Glutamatergic neuron (in vitro differentiated cells): ENCODE measurements at places on chromosomes 11 and 22. TPM values are rescaled to one million over a fixed set of nuclear protein-coding genes. Genes with fewer than 3 reads are reported as not detected.

PACS1 gene
- total RNA-seq = 30.6 TPM

TRIM49 gene
- total RNA-seq = 1.1 TPM

C11orf91 gene
- not detected for total RNA-seq

NLRP14 gene
- total RNA-seq = not detected

MMP11 gene
- 28.8 TPM for total RNA-seq

PRG3 gene
- not detected for total RNA-seq

OR52I1 gene
- total RNA-seq = 0.27 TPM

FREY1 gene
- 0.78 TPM for total RNA-seq

MTMR3 gene
- total RNA-seq = 51.7 TPM

KCNJ4 gene
- total RNA-seq = 0.86 TPM

GRCh38 chr22:43448048-43448447, 36.2 kb downstream of the MPPED1 start:
- DNase-seq = no peak

- DNase-seq = peak; percentile 11
These were observed 2.2 kb downstream of the MIOX start for GRCh38 chr22:50488886-50489285.

DNA sequence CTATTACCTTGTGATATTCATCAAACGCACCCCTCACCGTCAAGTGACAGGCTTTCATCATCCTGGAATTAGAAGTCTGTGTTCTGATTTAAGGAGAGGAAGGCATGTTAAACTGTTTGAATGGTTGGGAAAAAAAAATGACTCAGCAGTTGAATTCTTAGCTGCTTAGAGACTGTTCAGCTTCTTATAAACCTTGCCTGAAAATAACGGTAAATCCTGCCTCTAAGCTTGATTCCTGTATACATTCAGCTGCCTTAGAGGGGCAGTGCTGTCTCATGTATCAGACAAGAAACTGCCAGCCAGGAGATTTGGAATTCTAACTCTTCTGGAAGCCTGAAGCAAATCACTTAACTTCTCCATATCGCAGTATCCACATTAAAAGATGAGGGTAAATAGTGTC, 437.4 kb downstream of the JRKL start:
- no peak for DNase-seq

GRCh38 chr22:19463491-19464469, 15.2 kb downstream of the UFD1 start:
- DNase-seq = peak; percentile 86

DNA sequence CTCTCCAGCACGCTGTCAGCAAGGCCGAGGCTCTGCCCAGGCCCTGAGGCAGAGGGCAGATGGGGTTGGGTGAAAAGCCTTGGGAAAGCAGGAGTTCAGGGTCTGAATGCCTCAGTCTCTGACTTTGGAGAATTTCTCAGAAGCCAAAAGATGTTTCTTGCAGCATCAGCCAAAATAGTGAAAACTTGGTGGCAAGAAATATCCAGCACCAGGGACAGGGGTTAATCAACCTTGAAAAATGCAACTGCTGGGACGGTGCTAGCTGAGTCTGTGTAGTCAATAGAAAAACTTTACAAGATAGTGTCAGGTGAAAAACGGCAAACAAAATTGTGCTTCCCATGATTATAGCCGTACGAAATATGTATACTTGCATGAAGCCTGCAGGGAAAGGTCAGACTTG, 1.4 kb upstream of the ABCC8 start:
- DNase-seq = peak; percentile 31

DNA sequence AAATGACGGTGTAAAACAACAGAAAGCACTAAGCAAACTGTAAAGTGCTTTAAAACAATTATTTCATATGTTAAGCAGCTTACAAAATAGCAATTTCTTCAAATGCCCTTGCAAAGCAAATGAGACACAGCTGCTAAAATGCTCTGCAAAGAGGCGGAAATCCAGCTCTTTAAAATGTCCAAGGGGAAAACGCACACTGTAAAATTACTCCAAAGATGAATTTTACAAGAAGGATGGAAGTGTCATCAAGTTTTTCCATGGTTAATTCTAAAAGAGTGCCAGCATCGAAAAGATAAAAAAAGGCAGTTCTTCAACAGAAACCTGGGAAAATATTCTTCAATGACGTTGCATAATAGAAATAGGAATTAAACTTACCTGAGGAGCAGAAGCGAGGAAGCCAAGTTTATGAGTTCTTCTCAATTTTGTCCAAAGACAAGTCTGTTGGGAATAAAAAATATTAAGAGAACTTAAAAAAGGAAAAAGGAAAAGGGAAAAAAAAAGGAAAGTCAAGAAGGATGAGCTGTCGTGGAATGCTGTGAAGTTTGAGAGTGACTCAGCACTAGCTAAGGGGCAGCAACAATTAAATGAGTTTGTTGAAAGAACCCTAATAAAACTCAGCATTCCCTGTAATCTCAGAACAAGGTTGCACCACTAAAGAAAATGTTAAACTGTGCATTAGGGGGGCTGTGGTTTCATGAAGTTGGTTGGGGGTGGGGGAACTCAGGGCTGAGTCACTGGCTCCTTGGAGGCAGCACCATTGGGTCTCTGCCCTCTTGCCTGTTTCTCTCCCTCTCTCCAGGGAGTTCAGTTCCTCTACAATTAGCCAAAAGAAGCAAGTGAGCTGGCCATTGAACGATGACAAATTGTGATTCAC, 64.2 kb upstream of the BLID start:
- DNase-seq = no peak

GRCh38 chr11:63905179-63905578, 11.8 kb downstream of the RCOR2 start:
- DNase-seq = no peak

DNA sequence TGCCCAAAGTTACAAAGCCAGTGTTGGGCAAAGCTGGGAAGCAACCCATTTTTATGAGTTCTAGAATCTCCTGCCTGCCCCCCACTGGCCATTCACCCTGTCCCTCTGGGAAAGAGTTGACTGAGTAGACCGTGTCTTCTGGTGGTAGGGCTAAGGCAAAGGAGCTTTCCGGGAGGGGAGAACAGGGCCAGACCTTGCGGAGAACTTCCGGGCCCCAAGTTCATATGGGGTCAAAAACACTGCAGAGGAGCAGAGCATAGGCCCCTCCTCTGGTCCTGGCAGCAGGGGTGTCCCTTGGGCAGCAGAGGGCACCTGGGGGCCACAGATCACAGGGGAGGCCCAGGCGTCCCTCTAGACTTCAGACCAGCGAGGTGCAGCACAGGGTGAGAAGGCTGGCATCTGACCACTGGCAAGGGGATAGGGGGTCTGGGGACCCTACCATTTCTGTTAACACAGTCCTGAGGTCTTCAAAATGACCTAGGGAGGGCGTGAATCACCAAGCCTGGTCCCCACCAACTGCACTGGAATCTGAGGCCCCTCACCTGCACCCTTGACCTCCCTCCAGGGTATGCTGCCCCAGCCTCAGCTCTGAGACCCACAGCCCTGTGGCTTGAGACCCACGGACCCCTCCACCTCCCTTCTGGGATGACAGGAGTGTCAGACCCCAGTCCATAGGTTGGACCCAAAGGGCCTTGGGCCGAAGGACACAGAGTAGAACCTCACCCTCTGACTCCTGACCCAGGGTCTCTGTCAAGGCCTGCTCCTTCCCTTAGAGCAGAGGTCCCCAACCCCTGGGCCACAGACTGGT, 1.3 kb upstream of the ARAP1 start:
- DNase-seq = no peak

DNA sequence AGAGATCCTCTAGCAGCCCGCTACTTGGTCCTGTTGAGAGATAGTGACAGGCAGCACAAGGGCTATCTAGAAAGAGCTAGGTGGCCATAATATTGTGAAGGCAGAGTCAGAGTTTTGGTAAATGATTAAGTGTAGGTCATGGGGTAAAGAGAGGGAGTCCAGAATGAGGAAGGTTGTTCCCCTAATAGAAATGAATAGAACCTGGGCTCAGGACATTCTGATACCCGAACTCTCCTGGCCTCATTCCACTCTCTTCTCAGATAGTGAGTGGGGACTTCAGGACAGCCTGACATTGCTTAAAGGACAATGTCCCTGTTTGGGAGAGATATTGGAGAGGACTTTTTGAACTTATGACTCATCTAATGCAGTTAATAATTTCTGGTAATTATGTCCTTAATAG, 20.6 kb downstream of the SLC5A1 start:
- no peak for DNase-seq

GRCh38 chr11:40797981-40798380, 661.5 kb downstream of the LRRC4C start:
- DNase-seq = no peak

GRCh38 chr11:82732734-82733443, 775 bp downstream of the FAM181B start:
- DNase-seq = peak; percentile 49

DNA sequence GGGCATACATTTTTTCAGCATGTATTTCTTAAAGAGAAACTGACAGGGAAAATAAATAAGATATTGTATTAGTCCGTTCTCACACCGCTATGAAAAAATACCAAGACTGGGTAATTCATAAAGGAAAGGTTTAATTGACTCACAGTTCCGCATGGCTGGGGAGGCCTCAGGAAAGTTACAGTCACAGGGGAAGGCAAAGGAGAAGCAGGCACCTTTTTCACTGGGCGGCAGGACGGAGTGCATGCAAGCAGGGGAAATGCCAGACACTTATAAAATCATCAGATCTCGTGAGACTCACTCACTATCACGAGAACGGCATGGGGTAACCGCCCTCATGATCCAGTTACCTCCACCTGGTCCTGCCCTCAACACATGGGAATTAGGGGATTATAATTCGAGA, 44.2 kb downstream of the PPFIA1 start:
- no peak for DNase-seq

DNA sequence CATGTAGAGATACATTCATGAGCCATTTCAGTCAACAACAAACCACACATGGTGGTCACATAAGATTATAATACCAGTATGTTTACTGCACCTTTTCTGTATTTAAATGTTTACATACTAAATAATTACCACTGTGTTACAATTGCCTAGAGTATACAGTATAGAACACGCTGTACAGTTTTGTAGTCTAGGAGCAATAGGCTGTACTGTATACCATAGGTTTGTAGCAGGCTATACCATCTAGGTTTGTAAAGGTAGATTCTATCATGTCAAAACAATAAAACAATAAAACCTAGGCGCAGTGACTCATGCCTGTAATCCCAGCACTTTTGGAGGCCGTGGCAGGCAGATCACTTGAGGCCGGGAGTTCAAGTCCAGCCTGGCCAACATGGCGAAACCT, 1.1 kb downstream of the TRIM48 start:
- no peak for DNase-seq

DNA sequence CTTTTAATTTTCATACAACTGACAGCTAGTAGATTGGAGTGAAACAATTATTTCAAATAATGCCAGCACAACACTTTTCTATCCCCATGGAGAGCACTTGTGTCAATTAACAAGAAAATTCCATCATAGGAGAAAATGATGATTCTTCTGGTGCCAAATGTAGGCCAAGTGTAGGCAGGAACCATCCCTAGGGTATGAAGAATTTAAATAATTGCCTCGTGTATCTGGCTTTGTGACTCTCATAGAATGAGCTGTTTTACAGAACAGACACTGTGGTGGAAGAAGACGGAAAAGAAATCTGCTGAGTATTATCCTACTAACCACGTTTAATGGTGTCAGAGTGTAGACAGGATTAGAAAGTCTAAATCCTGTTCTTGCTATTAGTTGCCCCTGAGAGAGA, 1542.2 kb downstream of the LRRC4C start:
- DNase-seq = no peak

DNA sequence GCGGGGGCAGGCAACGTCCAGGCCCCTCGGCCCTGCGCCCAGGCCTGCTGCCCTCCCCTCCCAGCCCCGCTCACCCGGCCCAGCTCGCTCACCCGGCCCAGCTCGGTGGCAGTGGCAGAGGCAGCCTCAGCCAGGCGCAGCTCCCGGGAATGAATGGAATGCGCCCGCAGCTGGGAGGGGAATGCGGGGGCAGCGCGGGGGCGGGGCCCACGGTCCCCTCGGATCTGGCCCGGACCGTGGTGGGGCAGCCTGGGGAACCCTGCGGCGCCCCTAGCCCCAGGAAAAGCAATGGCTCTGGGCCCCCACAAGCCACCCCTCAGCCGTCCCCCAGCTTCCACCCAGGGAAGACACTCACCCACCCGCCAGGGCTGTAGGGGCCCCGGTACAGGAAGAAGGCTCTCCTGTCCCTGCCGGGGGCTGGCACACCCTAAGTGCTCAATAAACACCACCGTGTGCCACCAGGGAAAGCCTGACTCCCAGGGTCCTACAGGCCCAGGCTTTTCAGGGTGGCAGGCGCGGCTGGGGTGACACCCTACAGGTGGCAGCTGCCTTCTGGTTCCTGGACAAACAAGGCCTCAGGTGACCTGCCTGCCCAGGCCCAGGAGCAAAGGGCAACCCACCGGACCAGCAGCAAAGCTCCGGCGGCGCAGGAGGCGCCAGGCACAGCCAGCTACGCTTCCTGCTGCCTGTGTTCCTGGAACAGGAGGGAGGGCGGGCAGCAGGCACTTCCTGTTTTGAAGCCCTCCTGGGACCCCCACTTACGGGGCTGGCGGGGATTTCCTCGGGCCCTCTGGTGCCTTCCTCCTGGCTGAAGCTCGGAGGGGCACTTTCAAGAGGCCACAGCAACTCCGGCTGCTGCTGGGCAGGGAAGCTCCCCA, 13.8 kb downstream of the PLXNB2 start:
- no peak for DNase-seq

- peak; percentile 49 for DNase-seq
These were observed 1.7 kb upstream of the JAM3 start for GRCh38 chr11:134066943-134067885.
